ENCODE measurements at places on chromosomes 16 and 17. TPM values are rescaled to one million over a fixed set of nuclear protein-coding genes. Genes with fewer than 3 reads are reported as not detected.

GRCh38 chr16:73306901-73307413 lies 259.0 kb upstream of the ZFHX3 start:
- no peak overlapping the region for H3K4me3 ChIP-seq
- no peak for DNase-seq
- no peaks in the 10 kb centered on the region for H3K4me1 ChIP-seq
- no peaks in the 10 kb centered on the region for H3K36me3 ChIP-seq
- H3K27me3 ChIP-seq, result no peaks in the 10 kb centered on the region

The C1QTNF8 gene
- not detected for polyA plus RNA-seq

The CCL8 gene
- polyA plus RNA-seq, result 0.03 TPM

- H3K27ac ChIP-seq, result no peak overlapping the region
- no peaks in the 10 kb centered on the region for H3K36me3 ChIP-seq
- DNase-seq, result no peak
- no peak overlapping the region for H3K4me3 ChIP-seq
- no peaks in the 10 kb centered on the region for H3K27me3 ChIP-seq
These were observed 30.9 kb downstream of the C17orf75 start for GRCh38 chr17:32311028-32311536.

DNA sequence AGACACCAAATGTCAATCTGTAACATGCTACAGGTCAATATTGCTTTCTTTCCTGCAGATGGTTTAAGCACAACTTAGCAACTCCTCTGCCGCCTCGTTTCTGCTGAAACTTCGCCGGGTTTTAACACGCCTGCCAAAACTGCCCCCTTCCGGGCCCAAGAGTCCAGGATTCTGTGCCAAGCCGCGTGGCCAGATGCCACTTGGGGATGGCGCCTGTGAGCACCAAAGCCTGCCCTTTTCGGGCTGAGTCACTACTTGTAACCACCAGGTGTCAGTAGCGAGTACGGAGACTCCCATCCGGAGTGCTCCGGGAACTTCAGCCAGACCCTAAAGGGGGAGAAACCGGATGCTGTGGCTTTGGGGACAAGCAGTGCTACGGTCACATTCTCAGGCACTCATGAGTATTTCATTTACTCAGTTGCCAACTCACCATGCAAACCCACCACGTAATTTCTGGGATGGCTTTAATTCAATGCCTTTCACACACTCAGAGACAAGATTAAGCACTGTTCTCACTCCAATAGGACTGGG lies 7.8 kb downstream of the PMP22 start:
- H3K4me3 ChIP-seq, result no peak overlapping the region
- peak; percentile 57 for DNase-seq
- H3K4me1 ChIP-seq, result peaks cover 15% of the 10 kb centered on the region
- H3K27ac ChIP-seq, result no peak overlapping the region
- no peaks in the 10 kb centered on the region for H3K27me3 ChIP-seq

DNA sequence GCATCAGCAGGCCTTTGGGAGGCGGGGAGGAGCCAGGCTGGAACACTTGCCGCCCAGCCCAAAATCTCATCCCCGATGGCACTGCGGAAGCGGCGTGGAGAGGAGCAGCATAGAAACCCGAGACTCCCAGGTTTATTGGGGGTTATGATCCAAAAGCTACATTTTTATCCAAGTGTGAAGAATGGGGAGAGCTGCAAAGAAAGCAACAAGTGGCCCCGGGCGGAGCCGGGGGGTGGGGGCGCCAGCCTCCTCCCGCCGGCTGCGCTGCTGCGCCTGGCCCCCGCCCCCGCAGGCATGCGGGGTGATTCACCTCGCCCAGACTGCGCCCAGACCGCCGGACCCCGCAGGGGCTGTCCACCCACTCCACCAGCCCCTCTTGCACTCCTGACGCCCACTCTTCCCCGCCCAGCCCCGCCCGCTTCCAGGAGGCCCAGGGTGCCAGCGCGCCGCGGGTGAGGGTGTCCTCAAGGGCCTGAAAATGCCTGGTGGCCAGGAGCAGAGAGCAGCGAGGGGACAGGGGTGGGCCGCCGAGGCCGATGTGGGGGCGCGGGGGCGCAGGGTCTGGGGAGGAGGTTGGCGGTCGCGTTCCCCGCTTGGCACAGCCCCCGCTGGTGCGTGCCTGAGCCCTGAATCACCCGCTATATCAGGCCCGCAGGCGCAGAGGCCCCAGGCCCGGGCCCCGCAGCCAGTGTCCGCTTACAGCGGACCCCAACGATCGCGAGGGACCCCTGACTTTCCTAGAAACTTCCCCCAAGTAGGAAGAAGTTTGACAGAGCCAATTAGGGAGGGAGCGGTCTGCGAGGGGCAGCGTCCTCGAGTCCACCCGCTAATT lies 1.3 kb downstream of the CAVIN1 start:
- no peaks in the 10 kb centered on the region for H3K36me3 ChIP-seq
- no peak for DNase-seq
- H3K27me3 ChIP-seq, result no peaks in the 10 kb centered on the region
- no peak overlapping the region for H3K4me3 ChIP-seq

The SLC46A1 gene
- polyA plus RNA-seq, result 17.9 TPM

DNA sequence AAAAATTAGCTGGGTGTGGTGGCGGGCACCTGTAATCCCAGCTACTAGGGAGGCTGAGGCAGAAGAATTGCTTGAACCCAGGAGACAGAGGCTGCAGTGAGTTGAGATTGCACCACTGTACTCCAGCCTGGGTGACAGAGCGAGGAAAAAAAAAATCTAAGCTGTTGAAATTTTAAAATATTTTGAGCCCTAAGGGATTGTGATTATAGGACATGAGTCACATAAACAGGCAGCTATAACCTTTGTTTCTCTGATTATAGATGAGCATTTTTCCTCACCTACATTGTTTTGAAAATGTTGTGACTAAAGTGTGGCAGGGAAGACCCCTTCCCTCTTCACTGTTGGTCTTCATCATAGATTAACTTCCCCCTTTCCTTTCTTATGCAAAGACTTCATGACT lies 135.5 kb downstream of the MGAT5B start:
- no peaks in the 10 kb centered on the region for H3K27me3 ChIP-seq
- no peaks in the 10 kb centered on the region for H3K4me1 ChIP-seq

DNA sequence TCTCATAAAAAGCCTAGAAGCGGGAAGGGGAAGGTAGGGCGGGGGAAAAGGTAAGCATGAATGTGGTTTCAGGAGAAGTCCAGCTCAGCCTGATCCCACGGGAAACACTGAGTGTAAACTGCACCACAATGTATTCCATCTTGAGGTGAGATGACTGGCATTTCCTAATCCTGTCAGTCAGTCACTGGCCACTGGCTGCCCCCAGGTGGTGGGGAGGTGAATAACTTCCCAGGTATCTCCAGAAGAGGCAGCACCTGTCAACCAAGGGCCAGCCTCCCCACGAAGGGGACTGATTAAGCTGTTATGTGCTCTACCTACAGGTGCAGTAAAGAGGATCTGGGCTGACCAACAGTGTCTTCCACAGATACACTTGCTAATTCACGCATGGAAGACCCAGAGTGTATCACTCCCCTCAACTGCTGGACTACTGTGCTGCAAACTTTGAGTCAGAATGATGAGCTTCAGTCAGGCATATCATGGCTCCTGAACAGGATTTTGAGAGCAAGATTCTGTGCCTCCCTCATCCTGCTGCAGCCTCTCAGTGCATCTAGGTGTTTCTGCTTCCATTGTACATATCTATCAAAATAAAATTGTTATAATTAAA lies 108.5 kb upstream of the CCL2 start:
- no peaks in the 10 kb centered on the region for H3K27me3 ChIP-seq
- H3K36me3 ChIP-seq, result no peaks in the 10 kb centered on the region
- no peak overlapping the region for H3K27ac ChIP-seq
- no peaks in the 10 kb centered on the region for H3K4me1 ChIP-seq
- H3K4me3 ChIP-seq, result no peak overlapping the region
- DNase-seq, result peak; percentile 82

The PTRH2 gene
- 22.7 TPM for polyA plus RNA-seq

DNA sequence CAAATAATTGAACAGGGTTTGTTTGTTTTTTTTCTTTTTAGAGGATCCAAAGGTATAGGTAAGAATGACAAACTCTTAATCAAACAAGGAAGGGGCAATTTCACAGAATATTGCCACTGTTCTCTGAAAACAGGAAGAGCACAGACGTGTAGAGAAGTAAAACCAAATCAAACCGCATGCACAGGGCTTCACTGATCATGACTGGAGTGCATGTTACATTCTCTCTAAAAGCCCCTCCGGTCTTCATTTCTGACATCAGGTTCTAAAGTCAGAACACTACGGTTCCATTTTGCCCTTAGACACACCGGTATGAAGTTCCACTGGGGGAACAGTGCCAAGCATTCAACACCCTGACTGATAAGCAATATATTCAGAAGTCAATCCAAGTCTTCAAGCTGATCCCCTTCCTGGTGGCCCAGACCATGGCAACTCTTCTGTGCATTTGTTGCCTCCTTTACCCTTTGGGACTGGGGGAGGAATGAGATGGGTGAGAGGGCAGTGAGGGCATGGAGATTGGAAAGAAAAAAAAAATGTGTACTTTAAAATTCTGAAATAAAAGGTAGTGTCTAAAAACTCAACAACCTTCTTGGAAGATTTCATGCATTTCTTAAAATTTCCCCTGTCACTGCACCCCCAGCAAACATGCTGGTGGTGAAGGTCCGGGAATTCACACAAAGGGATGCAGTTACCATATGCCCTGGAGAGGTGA lies 1.4 kb downstream of the MMD start:
- H3K36me3 ChIP-seq, result no peaks in the 10 kb centered on the region
- peak overlapping the region; percentile 88 for H3K27ac ChIP-seq
- H3K4me3 ChIP-seq, result peak overlapping the region; percentile 79
- peaks cover 3% of the 10 kb centered on the region for H3K4me1 ChIP-seq
- no peak for DNase-seq

GRCh38 chr16:56042416-56042815 lies 148.9 kb upstream of the GNAO1 start:
- H3K27ac ChIP-seq, result no peak overlapping the region
- H3K36me3 ChIP-seq, result no peaks in the 10 kb centered on the region
- peaks cover 2% of the 10 kb centered on the region for H3K4me1 ChIP-seq
- no peak overlapping the region for H3K4me3 ChIP-seq

The GRAP gene
- 1.2 TPM for polyA plus RNA-seq
